ENCODE measurements at places on chromosomes 7 and 10.

DNA sequence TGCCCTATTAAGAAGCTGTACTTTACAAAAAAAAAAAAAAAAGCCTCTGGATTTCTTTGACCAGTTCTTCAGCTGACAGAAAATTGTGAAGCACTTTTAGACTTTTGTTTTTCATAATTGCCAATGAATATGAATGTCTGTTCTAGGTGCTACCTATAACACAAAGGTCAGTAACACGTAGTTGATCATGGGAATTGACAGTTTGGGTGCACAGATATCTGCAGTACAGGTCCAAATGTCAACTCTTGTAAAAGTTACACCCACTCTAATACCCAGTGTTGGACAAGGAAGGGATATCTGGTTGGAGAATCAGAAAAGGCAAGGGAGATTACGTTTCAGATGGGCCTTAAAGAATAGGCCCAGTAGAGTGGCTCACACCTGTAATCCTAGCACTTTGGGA, 1.8 kb downstream of the REEP3 start:
- ATAC-seq, result no peak

DNA sequence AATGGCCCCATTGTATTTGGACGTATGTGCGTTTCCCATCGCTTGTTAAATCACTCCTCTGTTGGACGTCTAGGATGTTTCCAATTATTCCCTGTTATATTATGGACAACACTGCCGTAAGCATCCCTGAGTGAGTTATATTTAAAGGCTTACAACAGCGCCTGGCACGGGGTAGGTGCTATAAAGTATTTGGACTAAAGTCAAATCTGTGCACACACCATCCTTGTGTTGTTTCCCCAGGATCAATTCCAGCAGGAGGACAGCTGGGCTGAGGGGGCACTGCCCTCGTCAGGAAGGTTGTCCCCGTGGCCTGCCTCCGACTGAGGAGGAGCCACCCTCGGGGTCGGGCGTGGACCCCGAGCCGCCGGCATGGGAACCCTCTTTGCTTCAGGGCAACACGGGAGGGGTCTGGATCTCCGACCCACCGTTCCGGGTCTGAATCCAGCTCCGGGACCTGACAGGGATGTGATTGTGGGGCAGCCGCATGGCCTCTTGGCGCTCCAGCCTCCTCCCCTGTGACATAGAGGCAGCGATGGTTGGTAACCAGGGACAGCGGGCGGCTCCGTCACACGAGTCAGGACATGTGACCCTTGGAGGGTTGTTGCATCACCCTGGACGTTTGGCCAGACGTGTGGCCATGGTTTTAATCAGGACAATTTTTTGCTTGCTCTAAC, 1.5 kb upstream of the JAKMIP3 start:
- no peak for ATAC-seq

GRCh38 chr7:78530351-78530750, 731.8 kb downstream of the PHTF2 start:
- ATAC-seq, result no peak

DNA sequence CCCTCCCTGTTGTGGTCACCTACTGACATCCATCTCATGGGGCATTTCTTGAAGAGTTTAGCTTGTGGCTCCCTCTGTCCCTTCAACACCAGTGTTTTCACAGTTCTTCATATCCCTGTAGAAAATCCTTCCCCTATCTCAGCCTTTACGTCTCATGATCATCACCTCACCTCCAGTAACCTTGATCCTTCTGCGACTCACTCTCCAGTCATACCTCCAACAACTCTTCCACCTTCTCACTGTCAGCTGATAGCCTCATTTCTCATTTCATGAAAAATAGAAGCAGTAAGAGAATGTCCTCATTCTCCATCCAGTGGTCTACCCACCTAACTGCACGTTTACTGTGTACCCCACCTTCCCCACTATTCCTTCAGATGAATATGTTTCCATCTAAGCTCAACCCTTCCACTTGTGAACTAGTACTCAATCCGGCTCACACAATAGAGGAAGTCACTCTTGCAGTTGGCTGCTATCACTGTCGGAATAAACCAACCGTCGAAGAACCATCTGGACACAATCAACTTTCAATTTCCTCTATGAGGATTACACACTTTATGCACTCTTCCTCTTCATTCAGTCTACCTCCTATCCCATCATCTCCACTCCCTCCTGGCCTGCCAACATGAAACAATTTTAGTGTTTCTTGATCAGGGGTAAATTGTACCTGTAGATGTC, 256.0 kb downstream of the AHR start:
- no peak for ATAC-seq

GRCh38 chr10:116708877-116709276, 33.5 kb downstream of the HSPA12A start:
- ATAC-seq, result no peak

- ATAC-seq, result no peak
Observed at GRCh38 chr10:99544322-99544721, 11.6 kb downstream of the NKX2-3 start.

DNA sequence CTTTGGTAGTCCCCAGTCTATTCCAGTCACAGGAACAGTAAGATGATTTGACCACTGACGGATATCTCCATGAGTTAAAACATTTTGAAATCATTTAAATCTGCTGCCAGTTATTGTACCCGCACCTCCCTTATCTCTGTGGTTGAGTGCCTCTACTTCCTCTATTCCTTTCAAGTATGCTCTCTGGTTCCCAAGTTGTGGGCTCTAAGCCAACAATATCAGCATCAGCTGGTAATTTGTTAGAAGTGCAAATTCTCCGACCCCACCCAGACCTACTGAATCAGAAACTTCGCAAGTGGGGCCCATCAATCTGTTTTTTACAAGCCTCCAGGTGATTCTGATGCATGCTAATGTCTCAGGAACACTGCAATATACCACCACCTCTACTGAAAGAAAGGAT, 235.5 kb downstream of the CCSER2 start:
- ATAC-seq, result no peak

GRCh38 chr10:11292576-11293302, 275.1 kb downstream of the CELF2 start:
- ATAC-seq, result no peak

DNA sequence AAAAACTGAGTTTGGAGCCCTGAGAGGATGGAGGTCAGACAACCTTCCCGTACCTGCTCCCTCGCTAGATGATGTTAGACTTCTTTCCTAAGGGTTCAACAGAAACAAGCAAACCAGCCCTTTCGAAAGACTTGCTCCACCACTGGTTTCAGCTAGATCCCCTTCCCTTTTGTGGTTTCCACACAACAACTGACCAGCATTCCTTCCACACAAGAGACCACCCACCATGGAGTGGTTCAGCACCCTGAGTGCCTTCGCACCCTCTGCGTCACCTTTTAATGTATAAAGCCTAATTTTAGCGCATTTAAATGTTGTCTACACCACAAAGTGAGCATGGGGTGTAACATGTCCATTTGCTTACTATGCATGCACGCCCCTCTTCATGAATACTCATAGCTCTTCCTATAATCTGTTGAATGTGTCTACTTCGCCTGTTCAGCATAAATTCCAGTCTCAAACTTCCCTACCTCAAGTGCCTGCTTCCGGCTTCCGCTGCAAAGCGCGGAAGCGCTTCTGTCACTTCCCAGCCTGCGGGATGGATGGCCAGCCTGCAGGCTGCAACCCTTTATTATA, 69.0 kb downstream of the TACC2 start:
- ATAC-seq, result no peak

Measured in activated CD4-positive, CD25-positive, alpha-beta regulatory T cell treated with anti-CD3 and anti-CD28 coated beads, Interleukin-2, amount 50 U/mL, for 24 hours (primary cell).